ENCODE measurements at places on chromosomes 3 and 15.
A peak's percentile ranks its signal among the peaks of the same experiment; 100 is the strongest.

DNA sequence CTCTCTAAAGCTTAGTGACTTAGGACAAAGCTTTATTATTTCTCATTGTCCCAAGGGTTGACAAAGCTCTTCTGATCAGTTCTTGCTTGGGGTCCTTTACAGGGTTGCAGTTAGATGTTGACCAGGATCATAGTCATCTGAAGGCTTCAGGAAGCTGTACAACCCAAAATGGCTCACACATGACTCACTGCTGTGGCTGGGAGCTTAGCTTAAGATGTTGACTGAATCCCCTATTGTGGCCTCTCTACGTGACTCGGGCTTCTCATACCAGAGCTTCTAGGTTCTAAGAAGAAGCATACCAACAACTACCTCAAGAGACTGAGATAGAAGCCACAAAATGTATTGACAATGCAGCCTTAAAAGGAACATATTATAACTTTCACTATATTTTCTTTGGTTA, 569.6 kb upstream of the ROBO2 start:
- no peak for DNase-seq

GRCh38 chr3:169147238-169148008, 516.1 kb downstream of the MECOM start:
- DNase-seq, result no peak

- DNase-seq, result no peak
These were observed 58.1 kb downstream of the TGFBR2 start for GRCh38 chr3:30664459-30664858.

GRCh38 chr15:90837094-90837493, 31.3 kb upstream of the FURIN start:
- no peak for DNase-seq

GRCh38 chr3:10213156-10213792, 35.0 kb upstream of the TATDN2 start:
- DNase-seq, result no peak

- DNase-seq, result peak; percentile 88
These were observed 2.9 kb downstream of the GNAT1 start for GRCh38 chr3:50194128-50194902.

DNA sequence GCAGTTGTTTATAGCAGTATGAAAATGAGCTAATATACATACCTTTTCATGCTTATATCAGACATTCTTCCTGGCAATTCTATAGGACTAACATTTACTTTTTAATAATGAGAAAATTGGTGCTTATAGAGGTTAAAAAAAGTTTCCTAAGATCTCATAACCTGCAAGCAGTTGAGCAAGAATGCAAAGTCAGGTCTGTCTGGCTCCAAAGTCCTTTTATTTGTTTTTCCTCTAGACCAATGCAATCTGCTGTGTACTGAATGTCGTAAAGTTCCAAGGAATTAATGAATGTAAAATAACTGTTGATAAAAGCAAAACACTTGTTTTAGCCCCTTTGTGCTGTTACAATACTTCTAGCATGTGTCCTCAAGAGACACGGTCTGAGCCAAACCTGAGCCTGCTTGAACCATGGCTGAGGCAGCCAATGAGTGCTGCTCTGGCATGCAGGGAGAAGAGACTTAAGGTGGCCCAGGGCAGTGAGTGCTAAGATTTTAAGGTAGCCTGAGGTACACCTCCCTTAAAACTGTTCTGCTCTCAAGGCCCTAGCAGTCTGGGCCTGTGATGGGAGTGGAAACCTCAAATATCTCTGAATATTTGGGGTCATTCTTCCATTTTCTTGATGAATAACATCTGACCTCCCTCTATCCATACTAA, 555.1 kb upstream of the NAALADL2 start:
- DNase-seq, result no peak

- no peak for DNase-seq
These were observed 471 bp downstream of the NKIRAS1 start for GRCh38 chr3:23916152-23916885.

Data from D721Med (cell line).